ENCODE measurements at places on chromosomes 6 and 20.

GRCh38 chr6:139973669-139974344 lies 599.4 kb upstream of the CITED2 start:
- no peak for DNase-seq

DNA sequence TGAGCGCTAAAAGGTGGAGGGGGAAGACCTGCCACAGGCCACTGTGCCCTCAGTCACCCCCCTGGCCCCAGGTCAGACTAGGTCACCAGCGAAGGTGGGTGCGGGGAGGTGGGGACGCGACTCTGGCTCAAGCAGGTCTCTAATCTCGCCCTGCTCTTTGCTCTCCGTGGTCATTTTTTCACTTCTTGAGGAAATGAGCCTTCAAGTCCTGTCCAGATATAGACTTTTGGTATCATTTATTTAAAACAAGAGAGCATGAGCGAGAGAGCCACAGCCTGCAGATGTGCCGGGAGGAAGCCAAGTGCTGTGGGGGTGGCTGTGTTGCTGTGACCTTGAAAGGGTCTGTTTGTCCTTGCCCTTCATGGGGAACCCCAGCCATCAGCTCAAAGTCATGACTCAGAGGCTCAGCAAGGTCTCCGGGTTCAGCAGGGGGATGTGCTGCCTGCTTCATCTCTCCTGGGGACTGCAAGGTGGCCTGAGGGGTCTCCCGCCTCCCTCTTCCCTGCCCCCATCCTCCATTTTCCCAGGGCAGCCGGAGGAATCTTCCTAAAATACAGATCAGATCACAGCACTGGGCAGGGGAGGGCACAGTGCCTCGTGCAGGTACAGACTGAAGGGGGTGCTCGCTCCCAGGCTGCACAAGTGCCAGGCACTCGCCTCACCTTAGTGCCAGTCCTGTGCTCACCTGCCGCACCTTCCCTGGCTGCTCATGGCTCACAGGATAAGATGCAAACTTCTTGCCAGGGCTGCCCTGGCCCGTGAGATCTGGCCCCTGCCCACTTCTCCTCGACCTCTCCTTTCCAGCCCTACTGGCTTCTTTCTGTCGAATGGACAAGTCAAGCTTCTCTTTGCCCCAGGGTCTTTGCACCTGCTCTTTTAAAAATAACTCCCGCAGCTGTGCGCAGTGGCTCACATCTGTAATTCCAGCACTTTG lies 26.5 kb downstream of the SULF2 start:
- DNase-seq: no peak

GRCh38 chr6:148217921-148218320 lies 124.7 kb upstream of the SASH1 start:
- no peak for DNase-seq

- no peak for DNase-seq
Measured at GRCh38 chr6:13012977-13013680, 296.6 kb downstream of the PHACTR1 start.

DNA sequence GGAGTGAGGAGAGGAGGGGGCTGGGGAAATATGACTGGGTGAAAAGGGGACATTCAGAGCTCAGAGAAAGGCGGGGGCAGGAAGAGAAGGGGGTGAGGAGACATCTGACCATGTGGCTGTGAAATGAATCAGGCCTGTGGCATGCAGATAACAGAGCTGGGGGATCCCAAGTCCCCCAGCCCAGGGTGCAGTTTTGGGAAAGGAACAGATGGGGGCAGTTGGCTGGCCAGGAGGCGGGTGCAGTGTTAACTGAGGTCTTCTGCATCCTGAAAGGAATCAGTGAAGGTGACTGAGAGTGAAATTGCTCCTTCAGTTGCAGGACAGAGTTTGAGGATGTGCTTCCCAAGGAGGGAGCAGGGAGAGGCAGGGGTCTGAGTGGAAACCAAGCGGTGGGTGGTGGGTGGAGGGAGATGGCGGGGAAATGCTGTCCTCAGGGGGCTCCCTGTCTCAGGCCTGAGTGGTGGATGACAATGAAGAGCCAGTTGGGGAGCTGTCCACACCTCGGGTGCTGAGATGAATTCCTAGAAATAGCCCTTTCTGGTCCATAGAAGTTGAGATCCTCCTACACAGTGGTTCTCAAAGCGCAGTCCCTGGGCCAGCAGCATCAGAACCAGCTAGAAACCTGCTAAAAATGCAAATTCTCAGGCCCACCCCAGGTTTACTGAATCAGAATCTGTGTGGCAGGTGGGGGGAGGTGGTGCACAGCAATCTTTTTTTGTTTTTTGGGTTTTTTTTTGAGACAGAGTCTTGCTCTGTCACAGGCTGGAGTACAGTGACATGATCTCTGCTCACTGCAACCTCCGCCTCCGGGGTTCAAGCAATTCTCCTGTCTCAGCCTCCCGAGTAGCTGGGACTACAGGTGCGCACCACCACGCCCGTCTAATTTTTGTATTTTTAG lies 26.0 kb upstream of the CCDC167 start:
- DNase-seq: no peak

DNA sequence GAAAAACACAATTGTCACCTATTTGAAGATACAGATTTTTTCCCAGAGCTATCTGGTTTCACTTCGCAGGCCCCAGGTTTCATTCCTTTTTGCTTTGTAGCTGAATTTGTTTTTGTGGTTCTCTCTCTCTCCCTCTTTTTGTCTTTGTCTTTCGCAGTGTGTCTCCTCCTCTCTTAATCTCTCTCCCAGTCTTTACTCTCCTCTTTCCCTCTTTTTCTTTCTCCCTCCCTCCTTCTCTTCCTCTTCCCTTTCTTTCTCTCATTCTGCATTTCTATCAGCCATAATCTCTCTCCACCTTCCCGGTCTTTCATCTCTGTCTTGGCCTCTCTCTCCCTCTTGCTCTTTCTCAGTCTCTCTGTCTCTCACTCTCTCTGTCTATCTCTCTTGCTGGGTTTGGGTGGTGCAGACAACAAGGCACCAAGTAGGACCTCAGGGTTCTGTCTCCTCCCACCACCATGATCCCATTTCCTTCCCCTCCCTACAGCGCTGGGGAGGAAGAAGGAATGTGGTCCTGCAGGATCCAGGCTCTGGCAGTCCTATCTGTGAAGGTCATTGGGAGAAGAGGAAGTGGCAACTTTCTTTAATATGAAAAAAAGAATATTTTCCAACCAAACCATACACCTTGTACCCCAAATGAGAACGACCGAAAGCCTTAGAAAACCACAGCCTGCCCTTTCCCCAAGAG lies 63.2 kb downstream of the BANF2 start:
- DNase-seq: no peak

- no peak for DNase-seq
Measured at GRCh38 chr6:51528556-51528955, 558.9 kb downstream of the PKHD1 start.

DNA sequence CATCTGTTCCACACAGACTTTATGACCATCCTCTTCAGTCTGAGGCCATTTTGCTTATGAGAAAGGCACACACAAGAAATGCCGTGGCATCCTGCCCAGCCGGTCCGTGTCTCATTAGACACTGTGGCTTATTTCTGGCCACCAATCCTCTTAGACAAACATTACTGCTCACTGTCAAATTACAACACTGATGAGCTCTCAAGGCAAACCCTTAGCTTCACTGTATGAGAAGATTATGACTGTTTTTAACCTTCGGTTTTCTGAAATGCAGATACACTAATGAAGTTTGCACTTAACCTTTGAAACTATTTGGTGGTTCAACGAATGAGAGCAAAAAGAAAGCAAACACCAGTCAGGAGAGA lies 50.5 kb upstream of the DST start:
- peak; percentile 94 for DNase-seq

GRCh38 chr6:149897015-149897697 lies 757 bp downstream of the RAET1E start:
- peak; percentile 94 for DNase-seq

GRCh38 chr6:133099573-133099972 lies 141.6 kb upstream of the EYA4 start:
- no peak for DNase-seq

DNA sequence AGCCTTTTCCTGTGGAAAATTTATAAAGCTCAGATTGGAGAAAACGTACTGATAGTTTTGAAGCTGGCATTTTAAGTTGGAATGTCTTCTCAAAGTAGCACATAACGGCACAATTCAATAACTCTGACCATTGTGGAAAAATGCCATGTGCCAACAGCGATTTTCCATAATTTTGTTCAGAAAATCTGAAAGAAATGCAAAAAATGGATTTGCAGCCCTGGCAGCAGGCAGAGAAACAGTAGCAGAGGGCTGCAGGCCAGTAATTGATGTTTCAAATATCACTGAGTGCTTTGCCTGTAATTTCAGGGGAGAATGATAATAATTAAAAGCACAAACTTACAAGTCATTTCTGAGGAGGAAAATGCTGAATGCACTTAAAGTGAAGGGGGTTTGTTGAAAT lies 507.4 kb downstream of the MAFB start:
- no peak for DNase-seq

DNA sequence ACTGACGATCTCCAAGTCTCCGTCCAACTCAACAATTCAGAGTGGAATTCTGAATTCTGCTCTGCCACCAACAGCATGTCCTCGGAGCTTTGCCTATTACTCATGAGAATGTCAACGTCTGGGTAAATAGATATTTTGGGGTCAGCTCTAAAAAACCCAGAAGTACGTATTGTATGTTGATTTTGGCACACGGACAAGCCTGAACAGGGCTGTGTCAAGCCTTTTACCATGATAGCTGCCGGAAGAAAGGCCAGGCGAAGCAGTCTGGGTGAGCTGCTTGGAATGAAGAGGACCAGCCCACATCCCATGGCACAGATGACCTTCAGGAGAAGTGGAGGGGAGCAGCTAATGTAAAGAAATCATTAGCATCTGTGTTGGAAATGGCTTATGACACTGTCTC lies 88.0 kb upstream of the JAG1 start:
- no peak for DNase-seq

DNA sequence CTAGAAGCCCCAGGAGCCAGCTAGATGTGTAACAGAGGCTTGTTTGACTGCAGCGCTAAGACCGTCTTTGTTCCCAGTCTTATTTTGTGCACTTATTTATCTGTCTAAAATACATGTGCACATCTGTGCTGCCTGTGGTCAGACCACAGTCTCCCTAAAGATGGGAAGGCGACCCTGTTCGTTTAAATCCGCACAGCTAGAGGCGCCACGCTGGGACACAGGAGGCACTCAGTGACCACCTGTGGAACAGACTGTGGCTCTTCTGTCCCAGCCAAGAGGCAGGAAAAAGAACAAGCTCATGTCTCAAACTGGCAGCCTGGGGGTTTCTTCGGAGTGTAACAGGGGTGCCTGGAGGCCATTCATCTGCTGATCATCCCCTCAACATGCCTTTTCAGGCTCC lies 66.8 kb downstream of the CPNE5 start:
- no peak for DNase-seq

All from GM04504 (cell line).